ENCODE measurements at places on chromosomes 16 and 17.
A peak's percentile ranks its signal among the peaks of the same experiment; 100 is the strongest.

DNA sequence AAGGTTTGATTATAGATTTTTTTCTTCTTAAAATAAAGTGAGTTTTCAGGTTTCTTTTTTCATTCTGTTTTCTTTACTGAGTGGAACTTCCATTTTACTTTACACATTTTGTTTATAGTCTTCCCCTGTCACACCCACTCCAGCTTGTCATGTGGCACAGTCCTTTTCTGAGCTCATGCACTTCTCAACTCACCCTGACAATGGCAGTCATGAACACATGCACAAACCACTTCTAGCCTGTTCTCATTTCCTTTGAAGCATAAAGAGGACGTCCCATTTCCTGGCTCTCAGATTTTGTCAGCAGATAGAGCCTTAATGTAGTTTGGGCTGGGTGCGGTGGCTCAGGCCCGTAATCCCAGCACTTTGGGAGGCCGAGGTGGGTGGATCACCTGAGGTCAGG is 168.0 kb downstream of the AHSP start:
- no peak for DNase-seq

DNA sequence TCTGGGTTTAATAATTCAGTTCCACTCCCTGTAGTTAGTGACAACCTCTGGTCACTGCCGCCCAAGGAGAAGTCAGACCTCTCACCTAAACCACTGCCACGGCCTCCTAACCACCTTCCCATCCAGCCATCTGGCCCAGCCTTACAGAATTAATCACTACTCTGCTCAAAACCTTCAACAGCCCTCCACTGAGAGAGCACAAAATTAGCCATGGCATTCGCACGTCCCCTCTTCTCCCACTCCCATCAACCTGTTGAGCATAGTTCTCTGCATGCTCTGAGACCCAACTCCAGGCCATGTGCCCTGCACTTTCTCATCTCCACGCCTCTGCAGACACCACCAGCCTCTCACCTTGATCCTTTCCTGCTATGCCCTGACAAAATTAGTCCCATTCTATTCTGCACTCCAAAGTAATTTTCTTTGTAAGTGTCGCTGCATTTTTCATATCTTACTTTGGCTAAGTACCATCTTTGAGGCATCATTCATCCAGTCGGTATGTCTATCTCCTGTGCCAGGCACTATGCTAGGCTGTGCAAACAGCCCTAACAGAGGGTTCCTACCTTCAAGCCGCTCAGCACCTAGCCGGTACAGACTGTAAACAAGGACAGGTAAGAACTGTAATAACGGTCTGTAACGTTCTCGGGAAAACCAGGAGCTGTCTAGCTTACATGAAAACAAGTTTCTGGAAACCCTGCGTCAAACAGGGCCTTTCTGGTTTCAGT is 963 bp downstream of the COPRS start:
- DNase-seq = no peak

DNA sequence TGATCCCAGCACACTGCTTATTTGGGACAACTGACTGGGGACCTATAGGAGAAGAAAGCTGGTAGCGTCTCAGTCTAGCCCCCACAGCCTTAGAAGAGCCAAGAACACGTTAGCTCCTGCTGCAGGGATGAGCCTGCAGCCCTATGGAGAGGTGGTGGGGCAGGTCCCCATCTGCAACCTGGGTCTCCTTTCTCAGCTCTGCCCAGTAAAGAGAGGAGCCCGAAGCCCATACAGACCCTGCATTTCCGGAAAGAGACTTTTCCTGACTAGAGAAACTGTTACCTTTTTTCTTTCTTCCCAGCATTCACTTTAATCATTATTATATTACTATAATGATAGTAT is 788 bp downstream of the METTL22 start:
- no peak for DNase-seq

GRCh38 chr17:79393358-79394052 is 217.3 kb downstream of the RBFOX3 start:
- peak; percentile 82 for DNase-seq

DNA sequence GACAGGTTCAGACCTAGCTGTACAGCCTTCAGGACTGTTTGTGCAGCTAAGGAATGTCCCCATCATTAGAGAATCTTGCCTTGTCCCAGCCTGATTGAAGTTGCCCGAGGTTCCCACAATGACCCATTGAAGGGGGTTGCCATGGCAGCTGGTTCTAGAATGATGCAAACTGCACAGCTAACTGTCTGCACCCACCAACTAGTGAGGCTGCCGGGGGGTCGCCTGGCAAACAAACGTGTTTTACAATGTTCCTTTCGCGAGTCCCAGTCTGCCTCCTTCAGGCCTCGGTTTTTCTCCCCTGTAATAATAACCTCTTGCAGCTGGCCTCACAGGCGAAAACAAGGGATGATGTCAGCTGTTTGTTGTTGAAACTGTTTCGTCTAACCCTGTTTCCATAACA is 5.5 kb downstream of the C16orf96 start:
- no peak for DNase-seq

GRCh38 chr16:53896722-53897121 is 192.8 kb downstream of the FTO start:
- DNase-seq = no peak

DNA sequence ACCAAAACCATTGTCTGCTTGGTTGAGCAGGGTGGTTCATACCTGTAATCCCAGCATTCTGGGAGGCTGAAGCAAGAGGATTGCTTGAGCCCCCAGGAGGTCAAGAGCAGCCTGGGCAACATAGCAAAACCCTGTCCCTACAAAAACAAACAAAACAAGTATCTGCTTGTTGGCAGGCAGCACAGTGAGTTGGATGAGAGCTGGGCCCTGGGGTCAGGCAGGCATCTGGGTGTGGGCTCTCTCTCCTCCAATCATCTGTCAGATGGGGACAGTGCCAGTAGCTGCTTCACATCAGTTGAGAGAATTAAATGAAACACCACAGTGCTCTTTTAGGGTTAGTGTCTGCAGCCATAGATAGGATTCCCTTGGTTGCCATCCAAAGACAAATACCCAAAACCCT is 5.8 kb downstream of the ARMC7 start:
- DNase-seq = no peak

GRCh38 chr17:35998756-35999155 is 2.6 kb downstream of the CCL15 start:
- peak; percentile 5 for DNase-seq

DNA sequence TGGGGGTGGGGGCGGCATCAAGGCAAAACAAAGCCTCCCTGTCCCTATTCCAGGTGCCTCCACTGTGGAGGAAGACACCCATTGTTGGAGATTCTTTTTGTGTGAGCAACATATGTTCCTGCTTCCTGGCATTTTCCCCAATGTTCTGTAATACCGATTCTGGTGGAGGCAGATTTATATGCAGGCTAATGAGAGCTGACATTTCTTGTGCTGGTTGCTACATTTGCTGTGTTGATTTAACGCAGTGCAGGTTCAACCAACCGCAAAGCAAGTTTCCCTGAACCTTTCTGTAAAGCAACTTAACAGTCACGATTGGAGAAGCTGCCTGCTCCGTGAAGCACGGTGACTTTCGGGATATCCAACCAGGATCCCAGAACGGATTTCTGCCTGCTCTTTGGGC is 260.5 kb downstream of the CBLN1 start:
- no peak for DNase-seq

GRCh38 chr17:49993423-49994060 is 1.5 kb downstream of the DLX3 start:
- no peak for DNase-seq

- no peak for DNase-seq
These were observed 49.8 kb downstream of the RND2 start for GRCh38 chr17:43074869-43075268.

DNA sequence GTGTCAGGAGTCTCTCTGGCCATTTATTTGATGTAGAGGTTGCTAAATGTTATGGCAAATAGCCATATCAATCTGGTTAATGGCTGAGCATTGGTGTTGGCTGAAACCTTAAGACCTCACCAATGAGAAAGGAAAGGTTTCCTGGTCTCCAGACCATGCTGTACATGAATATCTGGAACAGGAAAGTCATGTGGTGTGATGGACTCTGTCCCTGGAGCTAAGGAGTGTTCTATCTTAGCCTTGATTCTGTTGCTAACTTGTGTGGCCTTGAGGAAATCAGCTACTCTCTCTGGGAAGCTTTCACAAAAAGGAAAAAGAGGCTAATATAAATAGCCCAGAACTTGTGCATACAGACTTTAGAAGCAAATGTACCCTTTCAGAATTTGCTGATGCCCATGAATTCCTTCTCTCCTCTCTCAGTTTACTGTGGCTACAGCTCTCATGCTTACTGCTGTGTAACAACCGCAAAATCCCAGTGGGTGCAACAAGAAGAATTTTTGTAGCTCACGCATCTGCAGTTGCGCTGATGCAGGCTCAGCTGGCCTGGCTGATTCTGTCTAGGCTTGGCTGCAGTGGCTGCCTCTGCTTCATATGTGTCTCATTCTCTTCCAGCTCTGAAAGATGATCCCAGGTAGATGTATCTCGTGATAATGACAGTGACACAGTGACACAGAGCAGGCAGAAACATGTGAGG is 287.5 kb downstream of the NPIPA8 start:
- DNase-seq = no peak

DNA sequence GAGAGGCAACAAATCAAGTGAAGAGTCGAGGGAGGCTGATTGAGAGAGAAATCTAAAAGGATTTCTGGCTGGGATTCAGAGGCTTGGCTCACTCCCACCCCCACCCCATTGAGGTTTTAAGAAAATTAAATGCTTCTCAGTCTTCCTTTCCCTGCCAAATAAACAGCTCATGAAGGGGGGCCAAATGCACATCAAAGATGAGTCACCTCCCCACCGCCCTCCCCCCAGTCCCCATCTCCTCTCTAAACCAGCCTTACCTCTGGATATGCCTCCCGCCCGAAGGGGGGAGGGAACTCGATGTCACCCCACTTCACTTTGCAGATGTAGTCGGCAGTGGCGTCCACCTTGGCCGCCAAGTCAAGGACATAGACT is 11.6 kb downstream of the ACLY start:
- no peak for DNase-seq

DNA sequence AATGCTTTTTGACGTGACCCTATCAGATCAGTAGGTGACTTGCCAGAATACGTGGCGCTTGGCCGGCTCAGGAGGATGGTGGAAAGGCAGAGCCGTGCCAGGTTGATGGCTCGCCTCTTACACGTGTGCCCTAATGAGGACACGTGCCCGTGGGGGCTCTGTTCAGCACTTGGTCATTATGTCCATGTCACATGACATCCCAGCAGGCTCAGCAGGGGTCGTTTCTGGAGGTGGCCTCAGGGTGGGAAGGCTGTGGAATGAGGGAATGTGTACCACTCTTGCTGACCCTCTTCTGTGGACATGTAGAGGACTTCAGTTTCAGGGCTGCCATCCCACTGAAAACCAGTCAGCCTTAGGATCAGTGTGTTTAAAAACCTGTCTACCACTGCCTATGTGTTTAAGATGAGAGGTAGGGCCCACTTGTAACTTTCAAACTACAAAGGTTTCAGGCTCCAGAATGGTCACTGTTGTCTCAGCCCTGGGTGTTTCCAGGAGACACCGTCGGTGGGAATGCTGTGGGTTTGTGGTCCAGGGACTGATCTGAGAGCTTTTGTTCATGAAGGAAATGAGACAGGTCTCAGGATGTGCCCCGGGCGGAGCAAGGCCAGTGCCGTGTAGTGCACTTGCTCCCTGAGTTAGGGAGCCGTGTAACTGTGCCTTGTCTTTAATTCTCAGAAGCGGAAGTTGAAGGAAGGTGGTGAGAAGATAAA is 12.1 kb downstream of the UBN1 start:
- DNase-seq = no peak

GRCh38 chr17:41906465-41907184 is 12.1 kb downstream of the ACLY start:
- DNase-seq = no peak

GRCh38 chr17:65123757-65124675 is 13.2 kb upstream of the RGS9 start:
- DNase-seq = no peak

- DNase-seq = no peak
These were observed 35.8 kb upstream of the LHX1 start for GRCh38 chr17:36901506-36901905.

DNA sequence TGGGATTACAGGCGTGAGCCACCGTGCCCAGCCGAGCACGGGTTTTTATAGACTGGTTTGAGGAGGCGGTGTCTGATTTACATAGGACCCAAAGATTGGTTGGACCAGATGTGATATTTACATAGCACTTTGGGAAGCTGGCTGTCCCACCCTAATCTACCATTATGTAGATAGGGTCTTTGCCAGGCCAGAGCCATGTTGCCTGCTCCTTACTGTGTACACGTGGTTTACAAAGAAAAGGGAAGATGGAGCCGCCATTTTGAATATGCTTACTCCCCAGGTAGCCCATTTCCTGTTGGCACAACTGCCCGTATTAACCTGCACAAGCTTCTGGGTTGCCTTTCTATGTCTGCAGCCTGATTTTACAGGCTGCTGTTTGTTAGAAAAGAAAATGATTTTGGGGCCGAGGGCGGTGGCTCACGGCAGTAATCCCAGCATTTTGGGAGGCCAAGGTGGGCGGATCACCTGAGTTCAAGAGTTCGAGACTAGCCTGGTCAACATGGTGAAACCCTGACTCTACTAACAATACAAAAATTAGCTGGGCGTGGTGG is 89.9 kb upstream of the EEF2KMT start:
- no peak for DNase-seq

- DNase-seq = no peak
These were observed 104.3 kb upstream of the SDK2 start for GRCh38 chr17:73748508-73748907.

DNA sequence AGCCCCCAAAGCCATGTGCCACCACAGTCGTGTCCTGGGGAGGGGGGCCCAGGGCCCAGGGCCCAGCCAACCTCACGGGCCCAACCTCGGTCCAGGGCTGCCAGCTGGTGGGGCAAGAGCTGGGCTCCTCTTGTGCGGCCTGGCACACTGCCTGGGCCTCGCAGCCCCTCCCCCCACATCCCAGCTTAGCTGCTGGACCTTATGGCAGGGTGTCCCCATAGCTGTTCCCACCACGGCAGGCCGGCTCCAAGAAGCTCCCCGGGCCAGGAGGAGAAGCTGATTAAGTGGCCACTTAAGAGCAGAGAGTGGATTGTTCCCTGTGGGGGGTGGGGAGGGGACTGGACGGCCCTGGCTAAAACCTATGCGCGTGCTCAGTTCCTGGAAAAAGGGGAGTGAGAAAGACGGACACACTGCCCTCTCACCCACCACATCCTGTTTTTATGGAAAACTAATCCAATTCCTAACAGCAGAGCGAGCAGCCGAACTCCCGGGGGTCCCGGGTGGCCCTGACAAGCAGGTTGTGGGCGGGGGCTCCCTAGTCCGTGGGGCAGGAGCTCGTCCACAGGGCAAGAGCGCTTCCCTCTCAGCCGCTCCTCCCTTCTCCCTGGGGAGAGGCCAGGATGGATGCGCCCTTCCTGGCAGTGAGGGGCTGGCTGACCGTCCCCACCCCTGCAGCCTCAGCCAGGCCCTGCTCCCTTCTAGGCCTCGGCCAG is 16.8 kb downstream of the PIEZO1 start:
- no peak for DNase-seq

GRCh38 chr17:75238684-75239191 is 22.7 kb downstream of the GGA3 start:
- peak; percentile 68 for DNase-seq

- no peak for DNase-seq
These were observed 7.9 kb upstream of the TMEM88 start for GRCh38 chr17:7846765-7847661.

DNA sequence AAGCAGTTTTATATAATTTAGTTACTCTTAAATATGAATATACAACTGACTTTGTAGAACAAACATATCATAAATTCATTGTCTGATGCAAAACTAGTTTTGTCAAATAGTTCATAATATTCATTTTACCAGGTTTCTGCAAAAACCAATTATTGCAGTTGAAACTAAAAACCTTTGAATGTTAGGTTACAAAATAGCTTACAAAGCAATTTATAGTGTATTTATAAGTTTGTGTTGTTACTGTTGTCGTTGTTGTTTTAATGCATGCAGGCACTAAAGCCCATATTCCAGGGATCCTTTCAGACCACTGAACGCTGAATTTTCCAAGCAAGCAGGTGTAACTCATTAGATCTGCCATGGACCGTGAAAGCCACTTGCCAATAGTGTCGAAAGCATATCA is 427.6 kb downstream of the ZFHX3 start:
- DNase-seq = no peak
